T-helper 1 cell (primary cell): ENCODE measurements at places on chromosomes 12 and 14.

DNA sequence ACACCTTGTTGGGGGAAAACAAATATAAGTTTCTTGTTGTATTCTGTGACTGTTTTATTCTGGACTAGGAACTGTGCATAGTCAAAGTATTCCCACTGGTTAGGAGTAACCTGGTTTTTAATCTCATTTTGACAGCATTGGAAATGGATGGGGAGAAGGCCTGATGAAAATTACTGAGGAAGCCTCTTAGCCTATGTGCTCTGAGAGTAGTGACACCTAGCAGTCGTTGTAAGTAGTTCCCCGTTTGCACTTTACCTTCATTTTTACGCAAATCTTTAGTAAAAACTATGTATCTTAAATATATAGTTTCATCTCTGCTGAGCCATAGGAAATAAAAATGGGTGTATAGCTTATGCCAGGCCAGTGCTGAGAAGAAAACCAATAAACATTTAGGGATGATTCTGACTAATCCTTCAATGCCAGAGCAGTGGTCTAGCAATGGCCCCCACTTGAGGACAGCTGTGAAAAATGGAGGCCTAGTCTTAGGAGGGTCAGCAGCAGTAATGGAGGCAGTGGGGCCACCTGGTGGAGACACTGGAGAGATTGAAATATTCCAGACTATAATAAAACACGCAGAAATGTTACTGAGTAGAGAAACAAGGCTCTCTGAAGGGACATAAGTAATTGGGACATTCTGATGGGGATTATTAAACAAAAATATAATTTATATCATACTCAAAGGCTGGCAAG is 133.2 kb upstream of the NOVA1 start:
- no peak for DNase-seq

GRCh38 chr12:105451798-105452197 is 121.3 kb downstream of the C12orf75 start:
- DNase-seq: no peak

GRCh38 chr12:47819896-47820630 is at the start of gene HDAC7:
HDAC7 (minus strand) TSS chr12:47819903; CDS start chr12:47819785, 118 bp downstream.
- peak; percentile 61 for DNase-seq

- DNase-seq: no peak
Observed at GRCh38 chr12:79302162-79302814, 388.5 kb downstream of the PAWR start.

DNA sequence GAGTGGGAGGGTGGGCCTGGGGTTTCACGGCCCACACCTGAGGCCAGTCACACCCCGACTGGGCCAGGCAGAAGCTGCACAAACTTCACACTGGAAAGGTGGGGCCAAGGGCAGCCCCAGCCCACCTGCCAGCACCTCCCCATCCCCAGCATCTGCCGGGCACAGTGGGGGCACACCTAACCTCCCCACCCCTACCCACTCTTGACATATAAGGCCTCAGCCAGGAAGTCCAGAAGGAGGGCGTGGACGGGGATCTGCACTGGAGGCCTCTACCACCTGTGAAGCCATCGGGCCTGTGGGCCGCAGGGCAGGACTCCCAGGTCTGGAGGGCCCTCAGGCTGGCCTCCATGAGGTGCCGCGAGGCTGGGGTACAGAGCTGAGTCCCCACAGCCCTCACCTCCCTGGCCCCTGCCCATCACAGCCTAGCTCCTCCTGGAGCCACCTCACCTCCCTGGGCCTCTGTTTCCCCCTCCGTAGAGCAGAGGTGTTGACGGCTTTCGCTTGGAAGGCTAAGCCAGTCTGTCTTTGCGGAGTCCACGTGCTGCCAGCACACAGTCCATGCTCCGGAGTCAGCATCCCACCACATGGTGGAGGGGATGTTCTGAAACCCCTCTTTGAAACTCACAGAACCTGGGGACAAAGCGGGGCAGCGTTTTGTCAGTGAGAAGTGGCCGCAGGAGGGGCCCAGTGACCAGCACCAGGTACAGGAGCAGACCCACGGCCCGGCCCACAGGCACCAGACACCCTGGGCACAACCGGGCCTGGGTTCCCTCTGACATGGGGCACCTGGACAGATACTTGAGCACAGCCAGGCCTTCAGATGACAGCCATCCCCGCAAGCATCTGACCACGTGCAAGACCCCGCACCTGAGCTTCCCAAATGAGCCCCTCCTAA is 38.2 kb upstream of the INF2 start:
- no peak for DNase-seq

DNA sequence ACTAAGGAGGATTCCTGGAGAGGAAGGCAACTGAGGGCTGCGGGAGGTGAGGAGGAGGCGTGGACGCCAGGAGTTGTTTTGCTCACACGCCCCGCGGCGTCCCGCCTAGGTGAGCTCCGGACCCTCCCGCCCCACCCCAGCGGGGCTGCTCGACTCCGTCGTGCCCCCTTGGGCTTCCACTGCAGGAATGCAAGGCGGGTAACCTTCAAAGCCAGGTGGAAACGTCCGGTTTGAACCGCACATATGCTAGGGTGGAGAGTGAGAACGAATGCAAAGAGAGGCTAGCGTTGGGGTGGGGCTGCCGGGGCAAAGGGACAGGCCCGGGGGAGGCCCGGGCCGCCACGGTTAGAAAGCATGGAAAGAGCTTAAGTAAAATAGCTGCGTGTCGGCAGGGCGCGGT is 5.4 kb upstream of the DPPA3 start:
- DNase-seq: no peak

DNA sequence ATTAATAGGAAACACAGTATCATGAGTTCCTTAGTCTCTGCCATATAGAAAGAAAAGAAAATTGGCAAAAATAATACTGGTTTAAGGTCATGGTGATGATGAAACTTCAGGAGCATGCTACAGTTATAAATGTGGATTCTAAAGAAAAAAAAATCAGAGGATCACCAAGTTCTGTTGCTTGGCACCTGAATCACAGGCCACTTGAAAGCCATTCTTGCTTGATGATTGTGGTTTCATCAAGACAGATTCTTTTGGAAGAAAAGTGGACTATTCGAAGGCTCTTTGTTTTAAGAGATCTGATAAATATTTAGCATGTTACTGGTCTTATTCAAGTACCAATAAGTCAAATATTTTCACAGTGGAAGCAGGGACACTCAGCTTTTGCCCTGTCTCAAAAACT is 148.9 kb downstream of the SAMD4A start:
- no peak for DNase-seq

- no peak for DNase-seq
Observed at GRCh38 chr14:57038689-57039088, 228.4 kb upstream of the OTX2 start.

- no peak for DNase-seq
Observed at GRCh38 chr14:73795974-73796373, 55.7 kb upstream of the PTGR2 start.

- DNase-seq: no peak
Observed at GRCh38 chr14:39016733-39017095, 86.3 kb downstream of the SEC23A start.

DNA sequence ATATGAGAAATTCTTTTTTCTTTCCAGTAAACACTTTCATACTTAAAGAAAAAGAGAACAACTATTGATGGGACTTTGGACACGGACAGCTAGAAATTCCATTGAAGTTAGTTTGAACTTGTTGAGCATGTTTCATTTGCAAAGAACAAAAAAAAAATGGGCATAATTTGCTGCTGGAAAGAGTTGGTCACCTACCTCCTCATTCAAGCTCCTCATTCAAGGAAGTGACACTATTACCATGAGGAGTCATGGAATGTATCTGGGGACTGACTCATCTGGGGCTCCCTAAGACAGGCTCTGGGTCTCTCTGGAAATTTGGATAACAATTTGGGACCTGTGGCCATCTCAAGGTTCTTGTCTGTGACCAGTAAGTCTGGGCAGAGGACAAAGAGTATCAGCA is 50.4 kb downstream of the KICS2 start:
- DNase-seq: no peak

DNA sequence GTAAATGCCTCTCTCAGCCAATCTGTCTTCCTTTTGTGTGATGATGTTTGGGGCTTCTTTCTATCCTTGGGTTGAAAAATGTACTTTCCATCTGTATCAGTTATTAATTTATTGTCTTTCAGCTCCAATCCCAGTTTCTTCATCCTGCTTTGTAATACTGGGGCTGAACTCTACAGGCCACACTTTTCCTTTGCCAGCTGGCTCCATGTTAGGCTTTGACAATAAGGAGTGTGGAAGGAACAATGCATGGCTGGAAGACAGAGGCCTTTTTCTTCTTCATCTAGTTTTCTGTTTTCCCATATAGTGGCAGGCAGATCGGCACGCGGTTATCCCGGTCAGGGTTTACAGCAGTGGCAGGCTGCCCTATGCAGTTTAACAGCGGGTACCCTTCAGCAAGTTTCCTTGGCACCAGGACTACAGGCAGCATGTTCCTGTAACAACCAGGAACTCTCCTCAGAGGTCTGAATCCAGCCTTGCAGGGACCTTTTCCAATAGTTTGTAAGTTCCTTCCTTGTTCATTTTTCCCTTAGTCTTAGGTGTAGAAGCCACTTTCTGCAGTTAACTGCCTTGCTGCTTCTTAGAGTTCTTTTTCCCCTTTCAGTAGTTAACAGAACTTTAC is 38.5 kb upstream of the CRACR2A start:
- no peak for DNase-seq

GRCh38 chr14:91139776-91140175 is 25.9 kb downstream of the DGLUCY start:
- no peak for DNase-seq

DNA sequence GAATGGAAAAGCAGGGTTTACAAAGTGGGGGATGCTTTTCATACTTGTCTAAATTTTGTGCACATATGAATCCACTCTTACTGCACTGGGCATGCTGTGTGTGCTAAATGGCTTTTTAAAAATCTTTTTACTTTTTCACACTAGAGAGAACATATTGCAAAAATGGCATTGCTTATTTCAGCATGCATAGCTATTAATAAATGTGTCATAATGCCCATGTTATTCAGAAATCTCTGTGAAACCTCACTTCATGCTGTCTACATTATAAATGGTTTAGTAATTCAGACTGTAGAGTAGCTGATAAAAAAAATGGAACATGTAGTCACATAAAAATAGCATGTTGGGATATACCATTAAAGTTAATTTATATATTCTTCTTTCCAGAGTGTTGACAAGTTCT is 593.8 kb downstream of the RPL10L start:
- no peak for DNase-seq

GRCh38 chr14:101849640-101850039 is 88.1 kb downstream of the PPP2R5C start:
- no peak for DNase-seq

DNA sequence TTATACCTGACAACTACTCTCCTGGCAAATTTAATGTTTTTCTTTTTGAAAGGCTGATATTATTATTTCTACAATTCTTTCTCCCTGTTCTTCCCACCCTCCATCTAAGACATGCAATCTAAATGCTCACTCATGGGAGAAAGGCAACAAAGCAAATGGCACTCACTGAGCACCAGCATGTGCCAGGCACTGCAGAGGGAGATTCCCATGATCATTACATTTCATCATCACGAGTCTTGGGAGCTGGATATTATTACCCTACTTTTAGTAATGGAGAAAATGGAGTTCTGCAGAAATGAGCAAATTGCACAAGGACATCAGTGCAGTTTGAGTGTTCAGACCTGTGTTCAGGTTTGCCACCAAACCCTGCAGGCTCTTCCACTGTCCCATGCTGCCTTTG is 27.9 kb downstream of the PPM1H start:
- DNase-seq: no peak

DNA sequence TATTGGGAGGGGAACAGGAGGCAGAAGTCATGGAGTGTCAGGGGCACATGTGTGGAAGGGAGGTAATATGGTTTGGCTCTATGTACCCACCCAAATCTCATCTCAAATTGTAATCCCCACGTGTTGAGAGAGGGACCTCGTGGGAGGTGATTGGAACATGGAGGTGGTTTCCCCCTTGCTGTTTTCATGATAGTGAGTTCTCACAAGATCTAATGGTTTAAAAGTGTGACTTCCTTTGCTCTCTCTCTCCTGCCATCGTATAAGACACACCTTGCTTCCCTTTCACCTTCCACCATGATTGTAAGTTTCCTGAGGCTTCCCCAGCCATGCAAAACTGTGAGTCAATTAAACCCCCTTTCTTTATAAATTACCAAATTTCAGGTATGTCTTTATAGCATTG is 41.6 kb upstream of the CDK17 start:
- DNase-seq: no peak

DNA sequence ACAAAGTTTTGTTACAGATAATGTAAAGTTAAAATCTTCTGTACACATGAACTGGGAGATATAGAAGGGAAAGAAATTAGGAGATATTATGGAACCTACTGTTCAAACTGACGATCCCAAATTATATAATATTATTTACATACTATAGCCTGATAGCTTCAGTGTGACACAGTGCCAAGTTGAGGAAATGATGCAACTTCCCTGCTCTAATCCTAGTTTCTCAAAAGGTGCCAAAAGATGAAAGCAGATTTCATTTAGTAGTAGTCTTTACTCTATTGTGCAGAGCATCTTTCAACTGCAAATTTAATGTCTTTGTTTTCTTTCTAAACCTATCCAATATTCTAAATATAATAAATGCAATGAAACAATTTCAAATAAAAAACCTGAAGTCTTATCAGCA is 46.9 kb downstream of the COCH start:
- no peak for DNase-seq

GRCh38 chr14:99587460-99588278 is 16.3 kb downstream of the CCDC85C start:
- no peak for DNase-seq

GRCh38 chr14:41549821-41550607 is 56.7 kb upstream of the LRFN5 start:
- no peak for DNase-seq

- no peak for DNase-seq
Observed at GRCh38 chr14:69643430-69644200, 32.2 kb downstream of the SUSD6 start.

GRCh38 chr12:6044082-6044481 is 80.4 kb downstream of the VWF start:
- DNase-seq: no peak

DNA sequence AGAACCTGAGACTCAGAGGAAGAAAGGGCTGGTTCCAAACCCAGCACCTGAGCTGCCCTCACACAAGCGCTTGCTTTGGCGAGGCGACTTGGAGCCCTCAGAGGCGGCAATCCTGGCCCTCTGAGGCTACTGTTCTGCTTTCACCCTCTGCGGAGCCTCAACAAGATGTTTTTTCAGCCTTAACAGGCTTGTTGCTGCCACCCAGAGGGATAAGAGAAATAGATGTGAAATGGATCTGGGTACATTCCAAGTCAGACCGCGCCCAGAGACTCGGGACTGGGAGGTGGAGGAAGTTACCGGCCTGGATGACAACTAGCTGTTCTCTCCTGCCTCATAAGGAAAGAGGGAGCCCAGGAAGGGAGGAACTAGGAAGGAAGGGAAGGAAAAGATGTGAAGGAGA is 89.6 kb downstream of the TTC7B start:
- DNase-seq: no peak

GRCh38 chr14:77203611-77204458 is 22.2 kb downstream of the TMEM63C start:
- DNase-seq: no peak

- no peak for DNase-seq
Observed at GRCh38 chr14:79709573-79709972, 501.7 kb downstream of the DIO2 start.

- DNase-seq: no peak
Observed at GRCh38 chr12:10717410-10717809, 5.7 kb downstream of the YBX3 start.
